Activated CD4-positive, alpha-beta T cell treated with anti-CD3 and anti-CD28 coated beads for 24 hours (primary cell): ENCODE measurements at places on chromosomes 5 and 9.

DNA sequence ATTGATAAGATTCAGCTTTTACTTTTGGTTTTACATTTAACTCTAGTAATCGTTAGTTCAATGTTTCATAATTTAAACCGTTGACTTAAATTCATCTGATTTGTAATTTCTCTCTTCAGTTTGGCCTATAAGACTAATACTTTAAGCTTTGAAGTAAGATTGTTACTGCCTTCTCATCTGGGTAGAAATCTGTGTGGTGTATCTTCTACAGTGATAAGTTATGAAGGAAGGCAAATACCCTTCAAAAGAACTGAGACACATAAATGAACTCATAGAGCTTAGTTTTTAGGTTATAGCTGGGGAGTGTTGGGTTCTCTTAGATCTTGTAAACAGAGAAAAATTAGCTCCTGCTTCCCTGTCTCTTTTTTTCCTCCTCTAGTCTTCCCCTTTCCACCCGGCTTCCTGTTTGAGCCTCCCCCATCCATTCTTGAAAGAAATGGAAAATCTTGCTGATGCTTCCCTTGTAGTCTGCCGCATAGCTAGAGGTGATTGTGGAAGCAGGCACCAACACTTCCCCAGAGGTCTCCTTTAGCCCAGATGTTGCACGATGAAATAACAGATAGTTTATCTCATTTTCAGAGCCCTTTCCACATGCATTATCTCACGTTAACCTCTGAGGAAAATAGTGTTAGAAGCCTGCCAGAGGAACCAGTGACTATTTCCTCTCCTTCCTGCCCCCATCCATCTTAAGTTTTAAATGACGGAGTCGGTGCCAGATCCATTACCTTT is 2.0 kb upstream of the F2RL2 start:
- no peak for DNase-seq

GRCh38 chr5:93800988-93801811 is 59.8 kb upstream of the POU5F2 start:
- DNase-seq = peak; percentile 21

DNA sequence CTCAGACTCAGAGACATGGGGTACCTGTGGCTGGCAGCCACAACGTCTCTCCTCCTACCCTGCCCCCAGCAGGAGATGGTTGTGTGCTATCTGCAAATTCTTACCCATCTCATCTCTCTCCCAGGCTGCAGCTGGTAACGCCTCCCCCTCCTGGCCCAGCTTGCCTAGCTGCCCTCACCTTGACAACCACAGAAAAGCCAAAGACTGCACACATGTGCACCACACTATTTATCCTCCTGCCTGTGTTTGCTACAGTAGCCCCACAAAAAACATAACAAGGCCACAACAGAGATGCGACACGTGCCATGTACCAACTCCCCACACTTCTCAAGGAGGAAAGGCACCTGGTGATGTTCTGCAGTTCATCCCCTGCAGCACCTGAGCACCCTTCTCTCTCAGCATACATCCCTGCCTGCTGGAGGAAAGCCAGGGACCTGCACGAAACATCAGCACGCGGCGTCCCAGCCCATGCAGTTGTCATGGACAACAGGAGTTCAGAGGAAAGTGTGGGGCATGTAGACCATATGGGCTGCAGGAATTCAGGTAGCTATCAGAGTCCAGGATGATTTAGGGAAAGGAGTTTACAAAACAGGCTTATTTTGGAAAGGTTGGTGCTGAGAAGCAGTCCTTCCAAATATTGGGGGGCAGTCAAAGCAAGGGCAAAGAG is 168.7 kb downstream of the C5orf15 start:
- no peak for DNase-seq

GRCh38 chr5:116772806-116773205 is 198.2 kb upstream of the SEMA6A start:
- no peak for DNase-seq

GRCh38 chr5:171893290-171893886 is 107.8 kb downstream of the SMIM23 start:
- no peak for DNase-seq

GRCh38 chr9:38118862-38119438 is 49.9 kb upstream of the SHB start:
- no peak for DNase-seq

DNA sequence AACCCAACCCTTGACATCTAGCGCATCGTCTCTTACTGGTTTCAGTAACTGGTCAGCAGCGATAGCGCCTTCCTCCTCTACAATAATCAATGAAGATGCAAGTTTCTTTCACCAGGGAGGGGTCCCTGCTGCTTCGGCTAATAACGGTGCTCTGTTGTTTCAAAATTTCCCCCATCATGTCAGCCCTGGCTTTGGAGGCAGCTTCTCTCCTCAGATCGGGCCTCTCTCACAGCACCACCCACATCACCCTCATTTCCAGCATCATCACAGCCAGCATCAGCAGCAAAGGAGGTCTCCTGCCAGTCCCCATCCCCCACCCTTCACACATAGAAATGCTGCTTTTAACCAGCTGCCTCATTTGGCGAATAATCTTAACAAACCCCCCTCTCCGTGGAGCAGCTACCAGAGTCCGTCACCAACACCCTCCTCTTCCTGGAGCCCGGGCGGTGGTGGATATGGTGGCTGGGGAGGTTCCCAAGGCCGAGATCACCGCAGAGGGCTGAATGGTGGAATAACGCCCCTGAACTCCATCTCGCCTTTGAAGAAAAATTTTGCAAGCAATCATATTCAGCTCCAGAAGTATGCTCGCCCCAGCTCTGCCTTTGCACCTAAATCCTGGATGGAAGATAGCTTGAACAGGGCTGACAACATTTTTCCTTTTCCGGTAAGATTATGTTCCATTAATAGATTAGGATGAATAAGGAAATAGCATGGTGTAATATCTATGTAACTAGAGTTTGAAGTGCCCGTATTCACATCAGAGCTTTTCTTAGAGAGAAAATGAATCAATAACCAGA is 2.2 kb downstream of the CPEB4 start:
- DNase-seq = no peak

DNA sequence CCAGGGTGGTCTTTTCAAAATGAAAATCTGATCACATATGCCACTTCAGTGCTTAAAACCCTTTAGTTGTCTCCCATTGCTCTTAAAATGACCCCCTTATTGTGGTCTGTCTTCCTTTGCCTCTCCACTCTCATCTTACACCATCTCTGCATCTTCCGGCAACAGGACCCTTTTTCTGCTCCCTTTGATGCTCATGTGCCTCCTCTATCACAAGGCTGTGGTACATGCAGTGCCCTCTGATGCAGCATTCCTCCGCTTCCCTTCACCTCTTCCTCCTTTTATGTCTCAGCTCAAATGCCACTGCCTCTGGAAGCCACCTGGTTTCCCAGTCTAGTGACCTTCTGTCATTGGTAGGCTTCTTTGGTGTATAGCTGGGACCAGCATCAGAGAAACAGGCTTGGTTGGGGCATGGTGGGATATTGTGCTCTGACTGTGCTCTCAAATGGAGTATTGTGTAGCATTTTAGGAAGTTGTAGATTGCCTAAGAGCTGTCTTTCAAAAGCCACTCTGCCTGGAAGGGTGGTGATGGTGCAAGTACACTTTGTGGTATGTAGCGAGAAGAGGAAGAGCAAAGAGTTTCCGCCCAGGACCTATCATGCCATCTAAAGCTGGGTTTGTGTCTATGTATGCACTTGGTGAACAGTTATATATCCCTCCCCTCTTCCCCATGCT is 28.1 kb downstream of the ARHGAP26 start:
- DNase-seq = no peak

GRCh38 chr5:128271071-128271470 is 187.5 kb downstream of the SLC12A2 start:
- DNase-seq = no peak

DNA sequence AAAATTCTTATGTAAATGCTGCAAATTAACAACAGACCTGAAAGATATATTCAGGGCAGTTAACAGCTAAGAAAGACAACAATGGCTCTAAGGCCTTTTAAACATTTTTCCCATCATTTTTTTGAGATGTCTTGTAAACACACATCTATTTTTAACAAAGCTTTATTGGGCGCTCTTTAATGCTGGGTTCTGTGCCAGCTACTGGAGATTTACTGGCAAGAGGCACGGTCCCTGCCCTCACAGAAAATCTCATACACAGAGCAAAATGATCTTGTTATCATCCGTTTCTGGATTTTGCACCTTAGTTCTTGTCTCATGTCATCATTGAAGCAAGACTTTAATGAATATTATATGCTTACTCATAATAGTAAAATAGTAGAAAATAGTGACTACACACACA is 1022.3 kb upstream of the WWC1 start:
- no peak for DNase-seq
